Stimulated activated memory B cell treated with anti-CD40 and anti-IgM and Interleukin-4, amounts not matched to agents 10 μg/mL and 1 μg/mL and 100 μg/mL, for 72 hours (primary cell): ENCODE measurements at places on chromosomes 12 and 14.

GRCh38 chr12:124660851-124661250 lies 93.4 kb upstream of the NCOR2 start:
- H3K27ac ChIP-seq = no peak overlapping the region
- H3K4me1 ChIP-seq = no peaks in the 10 kb centered on the region
- ATAC-seq = no peak
- no peak overlapping the region for H3K4me3 ChIP-seq
- peaks cover 38% of the 10 kb centered on the region for H3K27me3 ChIP-seq

DNA sequence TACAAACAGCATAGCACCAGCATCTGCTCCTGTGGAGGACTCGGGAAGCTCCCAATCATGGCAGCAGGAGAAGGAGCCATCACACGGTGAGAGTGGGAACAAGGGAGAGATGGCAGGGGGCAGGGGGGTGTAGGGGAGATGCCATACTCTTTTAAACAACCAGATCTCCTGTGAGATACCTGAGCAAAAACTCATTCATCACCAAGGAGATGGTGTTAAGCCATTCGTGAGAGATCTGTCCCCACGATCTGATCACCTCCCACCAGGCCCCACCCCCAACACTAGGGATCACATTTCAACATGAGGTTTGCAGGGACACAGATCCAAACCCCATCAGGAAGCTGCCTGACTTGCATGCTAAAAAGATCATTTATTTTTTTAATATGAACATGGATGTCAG lies 499.3 kb downstream of the TMEM132D start:
- no peak overlapping the region for H3K4me3 ChIP-seq
- H3K36me3 ChIP-seq = no peaks in the 10 kb centered on the region
- H3K27me3 ChIP-seq = no peaks in the 10 kb centered on the region

GRCh38 chr14:32826404-32827082 lies 112.1 kb upstream of the NPAS3 start:
- no peak for ATAC-seq
- no peaks in the 10 kb centered on the region for H3K36me3 ChIP-seq
- no peaks in the 10 kb centered on the region for H3K27me3 ChIP-seq
- no peak overlapping the region for H3K4me3 ChIP-seq

DNA sequence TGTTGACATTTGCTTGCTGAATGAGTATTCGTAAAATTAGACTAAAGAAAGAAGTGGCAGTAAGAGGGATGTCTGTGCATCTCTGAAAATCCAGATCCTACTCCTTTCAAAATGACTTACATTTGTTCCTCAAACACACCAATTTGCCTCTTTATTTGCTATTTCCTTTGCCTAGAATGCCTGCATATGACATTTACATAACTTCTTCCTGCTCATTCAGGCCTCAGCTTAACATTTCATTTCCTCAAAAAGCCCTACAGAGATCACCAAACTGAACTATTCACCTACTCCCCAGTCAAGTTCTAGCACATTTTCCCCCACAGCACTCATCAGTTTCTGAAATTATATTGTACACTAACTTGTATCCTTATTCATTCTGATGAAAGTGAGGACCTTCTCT lies 907.2 kb downstream of the LRFN5 start:
- H3K27ac ChIP-seq = no peak overlapping the region
- no peaks in the 10 kb centered on the region for H3K27me3 ChIP-seq
- no peaks in the 10 kb centered on the region for H3K36me3 ChIP-seq
- peak; percentile 39 for ATAC-seq
- no peak overlapping the region for H3K4me3 ChIP-seq

GRCh38 chr14:86501611-86502010 lies 971.7 kb downstream of the FLRT2 start:
- H3K36me3 ChIP-seq = no peaks in the 10 kb centered on the region
- no peak for ATAC-seq
- H3K4me1 ChIP-seq = no peaks in the 10 kb centered on the region
- H3K27ac ChIP-seq = no peak overlapping the region
- H3K4me3 ChIP-seq = no peak overlapping the region

DNA sequence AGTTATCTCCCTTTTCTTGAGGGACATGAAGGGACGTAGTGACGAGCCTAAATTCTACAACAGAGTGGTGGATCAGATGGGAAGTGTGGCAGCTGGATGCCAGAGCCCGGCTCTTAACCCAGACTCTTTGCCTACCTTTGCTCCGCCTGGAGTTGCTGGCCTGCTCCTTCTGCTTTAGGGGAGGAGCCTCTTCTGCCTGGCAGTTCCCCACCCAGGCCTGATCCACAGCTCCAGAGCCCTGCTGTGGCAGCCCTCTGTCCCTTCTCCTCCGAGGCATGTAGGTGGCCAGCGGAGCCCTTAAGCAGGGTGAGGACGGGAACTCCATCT lies 2.3 kb upstream of the PRPH start:
- no peaks in the 10 kb centered on the region for H3K36me3 ChIP-seq
- ATAC-seq = no peak
- H3K4me3 ChIP-seq = no peak overlapping the region
- H3K4me1 ChIP-seq = peaks cover 24% of the 10 kb centered on the region

GRCh38 chr12:26360062-26360461 lies 164.7 kb downstream of the SSPN start:
- no peaks in the 10 kb centered on the region for H3K27me3 ChIP-seq
- no peaks in the 10 kb centered on the region for H3K4me1 ChIP-seq
- no peak overlapping the region for H3K27ac ChIP-seq
